ENCODE measurements at places on chromosomes 6 and 20.

DNA sequence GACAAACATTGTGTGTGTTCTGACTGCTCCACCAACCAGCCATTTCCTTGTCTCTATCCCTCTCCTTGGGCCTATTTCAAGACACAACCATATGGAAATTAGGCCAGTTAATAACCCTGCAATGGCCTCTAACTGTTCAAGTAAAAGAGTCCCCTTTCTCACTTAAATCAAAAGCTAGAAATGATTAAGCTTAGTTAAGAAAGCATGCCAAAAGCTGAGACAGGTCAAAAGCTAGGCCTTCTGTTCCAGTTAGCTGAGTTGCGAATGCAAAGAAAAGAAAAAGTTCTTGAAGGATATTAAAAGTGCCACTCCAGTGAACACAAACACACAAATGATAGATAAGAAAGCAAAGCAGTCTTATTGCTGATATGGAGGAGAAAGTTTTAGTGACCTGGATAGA is 22.5 kb downstream of the SERINC1 start:
- DNase-seq = no peak

- DNase-seq = no peak
Observed at GRCh38 chr6:162463576-162463975, 264.0 kb downstream of the PRKN start.

DNA sequence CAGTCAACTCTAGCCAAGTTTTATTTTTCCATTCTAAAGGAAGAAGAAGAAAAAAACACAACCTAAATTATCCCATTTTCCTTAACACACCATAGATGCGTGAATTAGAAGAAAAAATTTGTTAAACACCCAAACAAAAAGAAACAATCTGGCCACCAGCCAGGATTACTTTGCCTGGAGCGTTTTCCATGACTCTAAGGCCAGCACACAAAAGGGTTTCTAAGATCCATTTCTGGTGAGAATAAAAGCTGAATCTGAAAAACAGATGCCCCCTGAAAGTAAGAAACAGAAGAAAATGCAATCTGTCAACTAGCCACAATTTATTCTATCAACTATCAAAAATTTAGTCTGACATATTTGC is 267.2 kb upstream of the SULF2 start:
- peak; percentile 97 for DNase-seq

DNA sequence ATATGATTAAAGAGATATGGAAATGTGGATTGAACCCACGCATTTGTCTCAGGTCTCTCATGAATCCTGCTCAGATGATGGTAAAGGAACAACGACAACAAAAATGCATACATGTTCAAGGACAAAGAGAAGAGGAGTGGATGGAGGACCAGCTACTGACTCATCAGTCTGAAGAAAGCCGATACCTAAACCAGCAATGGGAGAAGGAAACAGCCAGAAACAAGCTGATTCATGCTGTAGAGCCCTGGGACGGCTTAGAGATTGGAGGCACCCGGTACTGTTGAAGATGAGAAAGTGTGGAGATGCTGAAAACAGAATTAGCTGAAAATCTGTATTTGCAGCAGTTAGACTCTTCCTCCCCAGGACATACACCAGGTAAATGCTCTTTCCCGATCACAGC is 14.4 kb upstream of the RIPPLY2 start:
- no peak for DNase-seq

DNA sequence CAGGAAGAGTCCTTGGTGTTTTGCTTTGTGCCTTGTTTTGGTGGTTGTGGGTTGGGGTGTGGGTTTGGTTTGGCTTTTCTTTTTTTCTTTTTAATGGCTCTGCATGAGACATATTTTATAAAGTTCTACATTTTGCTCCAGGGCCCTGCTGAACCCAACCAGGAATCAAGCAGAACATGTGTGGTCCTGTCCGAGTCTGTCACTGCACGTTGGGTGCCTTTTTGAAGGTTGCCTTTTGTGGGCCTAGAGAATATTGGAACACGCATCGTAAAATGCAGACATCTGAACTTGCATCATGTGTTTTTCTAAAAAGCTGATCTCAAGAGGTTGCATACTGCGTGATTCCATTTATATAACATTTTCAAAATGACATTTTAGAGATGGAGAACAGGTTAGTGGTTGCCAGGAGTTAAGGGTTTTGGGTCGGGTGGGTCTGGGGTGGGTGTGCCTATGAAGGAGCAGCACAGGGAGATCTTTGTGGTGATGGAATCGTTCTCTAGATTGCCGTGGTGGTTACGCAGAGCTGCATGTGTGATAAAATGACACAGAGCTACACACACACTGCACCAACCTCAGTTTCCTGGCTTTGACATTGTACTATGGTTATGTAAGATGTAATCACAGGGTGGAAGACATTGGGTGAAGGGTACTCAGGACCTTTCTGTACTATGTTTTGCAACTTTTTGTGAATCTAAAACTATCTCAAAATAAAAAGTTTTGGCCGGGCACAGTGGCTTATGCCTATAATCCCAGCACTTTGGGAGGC is 80.2 kb downstream of the EYA2 start:
- DNase-seq = no peak

- peak; percentile 70 for DNase-seq
Observed at GRCh38 chr6:107600936-107601335, 111.0 kb downstream of the SOBP start.

All from M059J (cell line).